Forelimb muscle (tissue), 1 donor: ENCODE measurements at places on chromosomes 12 and 14. TPM values are rescaled to one million over a fixed set of nuclear protein-coding genes. Genes with fewer than 3 reads are reported as not detected.

Gene GRIP1
- 1.1 TPM for polyA plus RNA-seq

DNA sequence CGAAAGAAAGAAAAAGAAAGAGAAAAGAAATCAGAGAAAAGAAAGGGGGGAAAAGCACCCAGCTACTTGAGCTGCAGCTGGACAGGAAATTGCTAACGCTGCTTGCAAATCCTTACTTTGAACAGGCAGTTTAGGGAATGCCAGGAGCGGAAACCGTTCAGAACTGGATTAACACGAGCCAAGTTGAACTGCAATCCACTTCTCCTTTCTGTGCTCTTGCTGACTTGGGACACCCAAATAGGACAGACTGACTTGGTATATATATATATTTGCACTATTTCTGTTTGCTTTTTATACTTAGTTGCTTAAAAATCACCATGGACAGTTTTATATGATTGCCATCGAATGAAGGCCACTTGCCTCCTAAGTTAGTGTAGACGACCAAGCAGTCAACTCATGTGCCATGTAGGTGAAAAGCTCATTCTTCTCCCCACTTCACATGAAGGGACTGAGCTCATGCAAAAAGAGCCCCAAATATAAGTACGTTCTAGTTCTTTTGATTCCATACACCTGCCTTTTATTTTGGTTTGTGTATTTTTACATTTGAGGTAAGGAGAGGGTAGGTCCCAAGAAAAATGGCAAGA lies 5.5 kb downstream of the DUSP6 start:
- peak; percentile 70 for DNase-seq

DNA sequence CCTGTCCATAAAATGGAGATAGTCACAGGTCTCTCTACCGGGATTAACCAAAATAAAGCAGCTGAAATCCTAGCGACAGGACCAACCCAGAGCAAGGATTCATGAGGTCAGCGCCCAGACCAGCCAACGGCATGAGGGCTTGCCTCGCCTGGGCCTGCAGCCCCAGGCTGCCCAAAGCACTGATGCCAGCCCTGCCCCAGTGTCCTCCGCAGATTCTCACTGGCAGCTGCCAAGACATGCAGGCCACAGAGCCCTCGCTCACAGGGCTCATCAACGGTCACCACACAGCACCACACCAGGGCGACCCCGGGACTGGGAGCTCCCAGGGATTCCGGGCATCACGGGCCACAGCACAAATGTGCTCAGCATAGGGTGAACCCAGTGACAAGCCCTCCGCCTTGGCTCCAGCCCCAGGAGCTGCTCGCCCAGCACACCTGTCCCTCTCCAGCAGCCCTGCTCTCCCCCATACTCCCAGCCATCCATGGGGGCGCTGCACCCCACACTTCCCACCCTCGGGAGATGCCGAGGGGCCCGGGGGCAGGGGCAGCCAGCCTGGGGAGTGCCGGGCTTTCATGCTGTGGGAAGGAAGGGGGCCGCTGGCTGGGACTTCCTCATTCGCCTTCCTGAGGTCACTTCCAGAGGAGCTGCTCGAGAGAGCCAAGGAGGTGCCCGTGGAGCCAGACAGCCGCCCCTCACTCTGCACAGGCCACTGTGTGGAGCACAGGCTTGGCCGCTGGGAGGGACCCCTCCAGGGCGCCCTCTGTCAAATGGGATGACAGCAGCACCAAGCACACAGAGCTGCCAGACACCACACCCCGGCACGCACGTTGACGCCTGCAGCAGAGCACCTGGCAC lies 14.1 kb downstream of the RAB35 start:
- no peak for DNase-seq

DNA sequence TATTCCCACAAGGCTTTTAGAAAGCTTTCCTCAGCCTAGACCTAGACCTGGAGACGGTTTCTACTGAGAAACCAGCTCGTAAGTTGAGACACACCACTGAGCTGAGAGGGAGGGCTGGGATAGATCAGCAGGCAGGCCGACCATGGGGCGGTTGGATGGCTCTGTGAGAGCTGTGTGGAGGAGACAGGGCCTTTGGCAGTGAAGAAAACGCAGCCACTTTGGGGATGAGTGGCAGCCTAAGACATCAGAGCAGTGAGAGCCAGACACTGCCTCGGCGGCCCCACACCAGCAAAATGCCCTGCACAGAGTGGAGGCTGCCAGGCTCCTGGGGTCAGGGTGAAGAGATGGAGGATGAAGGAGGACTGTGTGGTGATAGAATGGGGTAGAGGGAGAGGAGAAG lies 46.0 kb downstream of the CACNA2D4 start:
- no peak for DNase-seq
